ENCODE measurements at places on chromosomes 5 and 9.
A peak's percentile ranks its signal among the peaks of the same experiment; 100 is the strongest.

- DNase-seq = no peak
Measured at GRCh38 chr5:127439644-127440043, 77.8 kb upstream of the PRRC1 start.

DNA sequence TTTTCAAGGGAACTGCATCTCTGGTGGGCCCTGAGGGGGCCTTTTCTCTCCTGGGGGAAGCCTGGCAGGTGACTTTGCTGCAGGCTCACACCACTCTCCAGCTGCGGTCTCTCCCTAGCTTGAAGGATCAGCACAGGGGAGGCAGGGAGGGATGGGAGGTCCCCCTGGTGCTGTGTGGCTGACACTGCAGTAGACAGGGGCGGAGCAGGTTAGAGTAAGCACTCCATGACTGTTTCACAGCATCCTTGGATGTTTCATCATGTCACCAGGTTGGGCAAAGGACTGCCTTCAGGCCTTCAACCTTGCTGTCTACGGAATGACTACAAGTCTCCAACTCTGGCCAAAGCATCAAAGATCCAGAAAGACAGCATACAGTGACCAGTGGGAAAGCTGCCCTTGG, 470.7 kb downstream of the CDK5RAP2 start:
- peak; percentile 9 for DNase-seq

GRCh38 chr9:18185196-18185595, 288.8 kb upstream of the ADAMTSL1 start:
- DNase-seq = no peak

- DNase-seq = no peak
Measured at GRCh38 chr9:33660772-33661171, 134.6 kb upstream of the PRSS3 start.

DNA sequence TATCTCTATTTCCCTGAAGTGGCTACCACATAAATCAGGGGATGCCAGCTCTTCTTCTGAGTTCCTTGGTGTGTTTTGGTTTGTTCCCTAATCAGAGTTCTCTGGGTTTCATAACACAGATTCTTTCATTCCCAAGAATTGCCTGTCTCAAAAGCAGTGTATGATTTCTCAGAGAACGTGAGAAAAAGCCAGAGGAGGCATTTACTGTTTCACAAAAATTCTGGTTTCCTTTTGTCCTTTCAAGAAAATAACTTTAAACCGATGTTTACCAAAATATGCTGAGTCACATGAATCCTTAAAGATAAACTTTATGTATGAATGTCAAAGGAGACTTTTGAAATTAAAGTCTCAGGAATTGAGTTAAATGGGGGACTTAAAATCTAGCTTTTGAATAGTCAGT, 314.3 kb downstream of the EBF1 start:
- DNase-seq = no peak

DNA sequence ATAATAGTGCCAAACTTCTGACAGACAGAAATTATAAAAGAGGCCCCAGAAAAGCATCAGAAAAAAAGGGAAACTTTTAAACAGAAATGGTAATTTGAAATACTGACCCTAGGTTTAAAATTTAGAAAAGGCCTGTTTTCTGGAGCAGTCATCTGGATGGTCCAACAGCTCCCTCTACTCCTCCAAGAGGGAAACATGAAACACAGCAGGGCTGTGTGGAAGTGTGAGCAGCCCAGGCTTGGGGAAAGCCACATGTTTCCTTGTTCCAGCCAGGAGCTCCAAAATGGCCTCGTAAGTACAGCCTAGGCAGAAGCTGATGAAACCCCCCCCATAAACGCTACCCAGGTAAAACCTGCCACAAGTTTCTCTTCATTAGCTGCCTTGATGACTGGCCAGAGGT, 499.3 kb upstream of the ADAMTS16 start:
- DNase-seq = no peak

GRCh38 chr5:56088967-56089829, 94.4 kb upstream of the IL6ST start:
- no peak for DNase-seq

- no peak for DNase-seq
Measured at GRCh38 chr5:111017731-111018130, 53.8 kb upstream of the TSLP start.

DNA sequence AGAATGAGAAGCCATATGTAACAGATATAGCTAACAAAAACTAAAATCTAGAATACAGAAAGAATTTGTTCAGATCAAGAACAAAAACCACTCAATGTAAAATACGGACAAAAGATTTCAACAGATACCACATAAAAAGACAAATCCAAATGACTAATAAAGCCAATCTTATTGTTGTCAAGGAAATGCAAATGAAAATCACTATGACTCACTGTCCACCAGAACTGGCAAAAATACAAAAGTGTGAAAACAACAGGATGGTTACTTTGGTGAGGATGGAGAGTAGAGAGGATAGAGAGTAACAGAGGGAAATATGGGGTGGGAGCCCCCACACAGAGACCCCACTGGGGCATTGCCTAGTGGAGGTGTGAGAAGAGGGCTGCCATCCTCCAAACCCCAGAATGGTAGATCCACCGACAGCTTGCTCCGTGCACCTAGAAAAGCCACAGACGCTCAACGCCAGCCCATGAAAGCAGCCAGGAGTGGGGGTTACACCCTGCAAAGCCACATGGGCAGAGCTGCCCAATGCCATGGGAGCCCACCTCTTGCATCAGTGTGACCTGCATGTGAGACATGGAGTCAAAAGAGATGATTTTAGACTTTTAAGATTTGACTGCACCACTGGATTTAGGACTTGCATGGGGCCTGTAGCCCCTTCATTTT, 15.2 kb upstream of the RHOBTB3 start:
- no peak for DNase-seq

DNA sequence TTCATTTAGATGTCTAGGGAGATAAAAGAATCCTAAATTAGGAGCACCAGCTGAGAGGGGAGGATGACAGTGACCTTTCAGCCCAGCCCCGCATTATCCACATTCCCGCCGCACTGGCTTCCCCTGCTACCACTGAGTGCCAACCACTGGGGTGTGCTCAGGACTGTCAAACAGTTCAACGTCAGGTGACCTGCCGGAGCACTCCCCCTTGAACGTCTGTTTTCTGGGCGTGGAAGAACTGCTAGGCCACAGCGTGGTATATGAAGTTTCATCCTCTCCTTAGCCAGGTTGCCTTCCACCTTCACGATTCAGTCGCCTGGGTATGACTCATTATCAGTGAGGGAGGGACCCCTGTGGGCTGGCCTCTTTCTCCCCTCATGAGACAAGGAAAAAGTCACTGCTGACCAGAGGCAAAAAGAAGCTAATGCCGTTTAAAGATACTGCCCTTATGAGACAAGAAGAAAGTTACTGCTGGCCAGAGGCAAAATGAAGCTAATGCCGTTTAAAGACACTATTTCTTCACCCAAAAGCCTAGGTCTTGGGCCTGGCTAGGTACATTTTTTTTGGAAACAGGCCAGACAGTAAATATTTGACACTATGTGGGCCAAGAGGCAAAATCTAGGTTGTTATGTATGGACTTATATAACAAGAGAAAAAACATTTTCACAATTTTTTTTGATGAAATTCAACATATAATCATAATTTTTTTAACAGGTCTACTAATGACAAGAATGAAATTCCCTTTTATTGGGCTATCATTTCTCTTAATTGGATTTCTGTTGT, 4.6 kb downstream of the NMRK1 start:
- peak; percentile 74 for DNase-seq

- no peak for DNase-seq
Measured at GRCh38 chr5:15691521-15691920, 191.5 kb downstream of the FBXL7 start.

GRCh38 chr5:152107220-152107619, 182.6 kb upstream of the GLRA1 start:
- DNase-seq = no peak

GRCh38 chr5:32707418-32707997, 3.6 kb upstream of the NPR3 start:
- peak; percentile 3 for DNase-seq

- DNase-seq = no peak
Measured at GRCh38 chr9:36924071-36924470, 110.0 kb downstream of the PAX5 start.

DNA sequence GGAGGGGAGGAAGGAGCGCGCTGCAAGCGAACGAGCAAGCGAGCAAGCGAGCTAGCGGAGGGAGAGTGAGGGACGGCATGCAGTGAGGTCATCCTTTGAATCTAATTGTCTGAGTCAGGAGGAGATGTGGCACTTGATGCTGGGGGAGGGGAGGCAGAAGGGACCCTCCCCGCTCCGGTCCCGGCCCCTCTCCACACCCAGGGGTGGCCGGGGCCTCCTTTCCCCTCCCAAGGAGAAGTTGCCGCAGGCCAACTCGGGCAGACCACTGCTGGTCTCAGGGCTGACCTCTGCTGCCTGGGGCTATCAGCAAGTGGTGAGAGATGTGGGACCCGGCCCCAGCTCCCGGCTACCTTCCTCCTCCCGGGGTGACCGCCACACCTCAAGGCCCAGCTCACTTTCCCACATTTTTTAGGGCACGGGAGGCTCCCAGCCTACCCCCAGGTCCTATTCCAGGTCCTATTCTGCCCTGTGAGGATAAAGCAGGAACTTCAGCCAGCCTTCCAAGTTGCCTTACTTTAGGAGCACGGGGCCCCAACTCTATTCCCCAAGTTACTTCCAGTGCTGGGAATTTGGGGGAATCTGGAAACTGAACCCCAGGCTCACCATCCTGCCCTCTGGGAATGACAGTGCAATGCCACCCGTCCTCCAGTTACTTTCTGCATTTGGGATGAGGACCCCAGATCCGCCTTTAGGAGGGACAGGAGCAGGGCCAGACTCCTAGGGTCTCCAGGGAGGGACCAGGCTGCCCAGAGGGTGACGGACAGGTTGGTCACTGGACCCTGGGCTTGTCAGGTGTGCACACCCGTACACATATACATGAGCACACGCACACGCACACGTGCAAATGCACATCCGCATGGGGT, 11.1 kb downstream of the CNTFR start:
- peak; percentile 57 for DNase-seq

GRCh38 chr9:124795881-124796431, 19.0 kb downstream of the OLFML2A start:
- DNase-seq = no peak

- DNase-seq = no peak
Measured at GRCh38 chr5:162529886-162530285, 462.3 kb downstream of the GABRG2 start.

DNA sequence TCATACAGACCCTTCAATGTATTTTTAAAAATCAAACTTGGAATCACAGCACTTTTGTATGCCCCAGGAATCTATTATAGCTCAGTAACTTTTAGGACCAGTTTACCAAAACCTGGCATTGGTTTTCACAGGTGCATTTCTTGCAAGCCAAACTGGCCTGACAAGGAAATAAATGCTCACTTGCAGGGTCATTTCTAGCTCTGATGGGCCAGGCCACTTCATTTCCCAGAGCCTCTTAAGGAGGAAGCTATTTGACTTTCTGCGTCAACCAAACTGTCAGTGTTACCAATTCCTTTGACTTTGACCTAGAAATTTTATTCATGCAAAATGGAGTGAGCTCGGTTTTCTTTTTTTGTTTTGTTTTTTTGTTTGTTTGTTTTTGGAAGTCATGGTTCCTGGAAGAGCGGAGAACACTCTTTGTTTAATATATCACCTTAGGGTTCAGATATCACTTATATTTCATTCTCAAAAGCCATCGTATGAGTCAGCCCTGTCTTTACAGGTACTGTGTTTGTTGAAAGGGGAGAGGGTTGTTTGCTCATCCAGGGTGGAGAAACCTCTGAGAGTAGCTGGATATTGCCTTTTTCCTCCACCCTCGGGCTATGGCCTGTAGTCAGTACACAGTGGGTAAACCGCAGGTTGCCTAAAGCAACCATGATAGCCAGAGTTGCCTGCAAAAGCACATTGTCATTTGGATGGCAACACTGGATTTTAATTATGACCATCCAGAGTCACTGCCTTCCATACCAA, 58.9 kb downstream of the GNA14 start:
- DNase-seq = no peak

DNA sequence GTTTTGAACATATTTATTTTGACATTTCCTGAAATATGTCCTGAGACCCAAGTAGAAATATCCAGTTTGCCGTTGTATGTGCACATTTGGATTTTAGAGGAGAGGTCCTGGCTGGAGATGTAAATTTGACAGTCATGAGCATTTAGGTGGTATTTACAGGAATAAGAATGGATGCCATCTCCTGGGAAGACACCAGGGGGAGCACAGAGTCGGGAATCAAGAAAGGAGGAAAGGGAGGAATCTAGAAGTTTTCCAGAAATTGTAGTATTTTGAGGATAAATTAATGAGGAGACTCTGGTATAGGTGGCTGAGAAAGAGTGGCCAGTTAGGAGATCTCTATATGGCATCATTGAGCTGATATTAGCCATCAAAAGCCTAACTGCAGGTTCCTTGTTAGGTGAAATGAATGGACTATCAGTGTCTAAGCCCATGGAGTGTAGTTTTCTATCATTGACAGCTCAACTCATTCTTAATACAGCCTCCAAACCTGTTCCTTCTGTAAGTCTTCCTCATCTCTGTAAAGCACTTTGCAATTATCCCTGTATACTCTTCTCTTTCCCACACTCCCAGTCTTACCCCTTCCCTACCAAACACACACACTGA, 7.2 kb downstream of the GAPT start:
- DNase-seq = peak; percentile 42

DNA sequence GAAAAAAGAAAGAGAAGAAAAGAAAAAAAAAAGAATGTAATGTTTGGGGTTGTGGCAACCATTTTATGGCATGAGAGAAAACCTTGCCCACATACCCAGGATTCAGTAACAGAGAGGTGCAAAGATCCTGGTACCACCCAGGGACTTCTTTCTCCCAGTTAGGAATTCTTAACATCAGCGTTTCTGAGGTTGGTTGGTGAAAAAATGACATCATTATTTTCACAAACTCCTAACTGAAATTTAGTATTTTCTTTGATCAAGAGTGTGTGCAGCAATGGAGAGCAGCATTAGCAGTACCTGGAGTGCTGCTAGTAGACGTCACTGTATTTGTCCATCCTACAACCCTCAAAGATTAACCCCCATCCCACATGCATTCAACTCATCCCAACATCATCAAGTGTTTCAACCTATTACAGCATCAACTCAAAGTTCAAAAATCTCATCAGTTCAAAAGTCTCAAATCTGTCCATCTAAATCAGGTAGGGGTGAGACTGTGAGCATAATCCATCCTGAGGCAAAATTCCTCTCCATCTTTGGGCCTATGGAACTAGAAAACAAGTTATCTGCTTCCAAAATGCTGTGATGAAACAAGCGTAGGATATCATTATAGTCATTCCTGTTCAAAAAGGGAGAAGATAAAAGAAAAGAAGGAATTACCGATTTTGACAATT, 60.1 kb upstream of the MSX2 start:
- no peak for DNase-seq

DNA sequence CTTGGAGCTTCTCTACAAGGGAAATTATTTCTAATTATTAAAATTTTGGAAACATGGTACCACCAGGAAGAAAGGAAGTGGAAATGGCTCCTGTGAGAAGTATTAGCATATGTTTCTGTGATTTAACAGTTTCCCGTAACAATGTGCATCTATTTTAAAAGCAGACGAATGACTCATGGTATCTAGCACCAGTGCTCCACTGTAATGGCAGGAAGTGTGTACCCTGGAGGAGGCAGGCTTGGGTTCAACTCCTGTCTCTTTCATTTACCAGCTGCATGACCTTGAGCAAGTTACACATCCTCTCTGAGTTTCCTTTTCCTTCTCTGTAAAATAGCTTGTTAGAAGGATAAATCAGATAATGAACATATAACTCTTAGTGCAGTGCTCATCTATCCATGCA, 41.0 kb upstream of the ANGPTL2 start:
- DNase-seq = no peak

- no peak for DNase-seq
Measured at GRCh38 chr9:122011818-122012498, 81.2 kb downstream of the TTLL11 start.

Measured in cerebellar cortex (tissue), 1 donor.